ENCODE measurements at places on chromosomes 7 and 10.

DNA sequence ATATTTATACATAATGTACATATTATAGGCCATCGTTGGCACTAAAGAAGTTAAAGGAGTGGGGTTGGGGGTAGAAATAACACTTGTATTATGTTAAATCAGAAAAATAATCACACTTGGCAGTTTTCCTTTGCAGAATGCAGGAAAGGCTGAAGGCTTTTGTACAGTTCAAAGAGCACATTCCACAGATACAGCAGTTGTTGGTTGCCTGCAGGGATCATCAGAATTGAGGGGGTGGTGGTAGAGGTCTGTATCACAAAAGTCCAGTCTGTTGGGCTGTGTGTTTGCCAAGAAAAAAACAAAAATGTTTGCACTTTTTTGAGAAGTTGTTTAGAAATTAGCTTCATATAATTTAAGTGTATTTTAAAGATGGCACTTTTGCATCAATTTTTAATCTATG is 231.8 kb upstream of the FOXP2 start:
- no peak for DNase-seq

GRCh38 chr10:35926846-35927245 is 284.8 kb upstream of the FZD8 start:
- DNase-seq: no peak

DNA sequence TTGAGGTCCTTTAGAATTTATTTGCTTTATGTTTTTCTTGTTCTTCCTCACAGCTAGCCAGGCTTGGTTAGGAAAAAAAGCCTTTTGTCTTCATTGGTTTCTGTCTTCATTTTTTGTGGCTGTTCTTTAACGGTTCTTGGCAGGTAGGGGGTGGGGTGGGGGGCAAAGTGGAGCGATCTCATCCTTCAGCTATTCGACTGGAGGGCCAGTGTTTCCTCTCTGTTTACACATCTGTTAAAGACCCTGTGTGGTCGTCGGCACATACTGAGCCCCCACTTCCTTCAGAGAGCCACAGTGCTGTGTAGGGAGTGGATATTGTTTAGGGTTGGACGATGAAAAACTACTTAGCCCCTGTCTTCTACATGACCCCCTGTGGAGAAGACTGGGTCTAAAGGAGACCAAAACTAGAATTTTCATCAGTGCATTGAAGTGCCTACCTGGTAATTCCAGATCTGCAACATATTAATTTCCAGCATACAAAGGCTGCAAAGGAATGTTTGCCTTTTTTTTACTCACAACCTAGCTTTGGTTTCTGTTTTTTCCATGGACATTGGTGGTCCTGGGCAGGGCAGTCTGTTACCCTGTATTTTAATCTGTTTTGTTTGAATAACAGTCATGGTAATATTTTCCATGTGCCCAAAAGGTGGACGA is 29.0 kb downstream of the PRPF18 start:
- no peak for DNase-seq

DNA sequence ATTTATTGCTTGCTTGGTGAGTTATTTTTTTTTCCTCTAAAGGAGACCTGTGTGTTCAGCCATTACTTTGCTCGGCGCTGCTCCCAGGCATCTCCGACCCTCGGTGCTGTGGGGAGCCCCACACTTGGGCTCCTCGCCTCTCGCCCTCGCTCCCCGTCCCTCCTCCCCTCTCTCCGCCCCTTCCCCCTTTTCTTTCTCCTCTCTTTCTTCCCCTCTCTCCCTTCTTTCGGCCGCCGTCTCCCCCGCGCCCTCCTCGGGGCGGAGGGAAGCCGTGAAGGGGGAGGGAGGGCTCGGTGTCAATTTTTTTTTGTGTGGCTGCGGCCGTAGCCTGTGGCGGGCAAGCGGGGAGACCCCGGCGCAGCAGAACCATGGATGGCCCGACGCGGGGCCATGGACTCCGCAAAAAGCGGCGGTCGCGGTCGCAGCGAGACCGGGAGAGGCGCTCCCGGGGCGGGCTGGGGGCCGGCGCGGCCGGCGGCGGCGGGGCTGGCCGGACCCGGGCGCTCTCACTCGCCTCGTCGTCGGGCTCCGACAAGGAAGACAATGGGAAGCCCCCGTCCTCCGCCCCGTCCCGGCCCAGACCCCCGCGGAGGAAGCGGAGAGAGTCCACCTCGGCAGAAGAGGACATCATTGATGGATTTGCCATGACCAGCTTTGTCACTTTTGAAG is 1.1 kb downstream of the AUTS2 start:
- no peak for DNase-seq

GRCh38 chr10:97230146-97230545 is 44.4 kb upstream of the SLIT1 start:
- no peak for DNase-seq

- no peak for DNase-seq
These were observed 60.7 kb downstream of the ZRANB1 start for GRCh38 chr10:125002423-125003145.

DNA sequence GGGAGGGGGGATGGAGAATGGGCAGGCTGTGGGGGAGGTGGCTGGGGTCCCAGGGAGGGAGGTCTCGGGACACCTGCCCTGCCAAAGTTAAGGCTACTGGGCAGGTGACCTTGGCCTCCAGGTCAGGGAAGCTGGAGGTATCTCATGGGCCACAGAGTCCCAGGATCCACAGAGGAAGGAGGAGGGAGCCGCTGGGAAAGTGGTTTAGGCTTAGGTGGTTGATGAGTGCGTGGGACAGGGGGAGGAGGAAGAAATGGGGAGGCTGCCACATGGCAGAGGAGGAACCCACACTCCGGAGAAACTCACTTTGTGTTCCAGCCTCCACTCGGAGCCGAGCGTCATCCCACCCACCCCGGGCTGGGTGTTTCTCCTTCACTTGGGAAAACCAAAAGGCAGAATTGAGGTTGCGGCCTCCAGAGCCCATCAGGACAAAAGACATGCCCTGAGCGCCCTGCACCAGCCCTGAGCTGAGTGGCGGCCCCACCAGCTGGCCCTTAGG is 46.1 kb downstream of the ASB13 start:
- no peak for DNase-seq

- DNase-seq: no peak
These were observed 41.6 kb downstream of the TEX36 start for GRCh38 chr10:125641398-125641797.

GRCh38 chr7:155346285-155346684 is 48.6 kb downstream of the INSIG1 start:
- no peak for DNase-seq

DNA sequence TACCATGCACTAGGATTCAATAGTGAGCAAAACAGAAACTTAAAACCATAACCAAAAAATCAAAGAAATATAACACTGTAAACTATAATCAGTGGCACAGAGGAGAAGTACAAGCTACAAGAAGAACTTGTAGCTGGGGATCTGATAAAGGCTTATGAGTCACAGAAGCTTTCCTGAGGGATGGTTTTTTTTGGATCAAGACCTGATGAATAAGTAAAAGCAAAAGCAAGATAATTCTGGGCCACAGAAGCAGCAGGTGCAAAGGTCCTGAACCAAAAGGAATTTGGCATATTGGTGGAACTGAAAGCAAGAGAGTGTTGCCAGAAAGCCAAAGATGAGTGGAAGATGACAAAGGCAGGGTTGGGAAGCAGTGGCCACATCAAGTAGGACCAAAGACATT is 37.4 kb upstream of the BET1 start:
- no peak for DNase-seq

DNA sequence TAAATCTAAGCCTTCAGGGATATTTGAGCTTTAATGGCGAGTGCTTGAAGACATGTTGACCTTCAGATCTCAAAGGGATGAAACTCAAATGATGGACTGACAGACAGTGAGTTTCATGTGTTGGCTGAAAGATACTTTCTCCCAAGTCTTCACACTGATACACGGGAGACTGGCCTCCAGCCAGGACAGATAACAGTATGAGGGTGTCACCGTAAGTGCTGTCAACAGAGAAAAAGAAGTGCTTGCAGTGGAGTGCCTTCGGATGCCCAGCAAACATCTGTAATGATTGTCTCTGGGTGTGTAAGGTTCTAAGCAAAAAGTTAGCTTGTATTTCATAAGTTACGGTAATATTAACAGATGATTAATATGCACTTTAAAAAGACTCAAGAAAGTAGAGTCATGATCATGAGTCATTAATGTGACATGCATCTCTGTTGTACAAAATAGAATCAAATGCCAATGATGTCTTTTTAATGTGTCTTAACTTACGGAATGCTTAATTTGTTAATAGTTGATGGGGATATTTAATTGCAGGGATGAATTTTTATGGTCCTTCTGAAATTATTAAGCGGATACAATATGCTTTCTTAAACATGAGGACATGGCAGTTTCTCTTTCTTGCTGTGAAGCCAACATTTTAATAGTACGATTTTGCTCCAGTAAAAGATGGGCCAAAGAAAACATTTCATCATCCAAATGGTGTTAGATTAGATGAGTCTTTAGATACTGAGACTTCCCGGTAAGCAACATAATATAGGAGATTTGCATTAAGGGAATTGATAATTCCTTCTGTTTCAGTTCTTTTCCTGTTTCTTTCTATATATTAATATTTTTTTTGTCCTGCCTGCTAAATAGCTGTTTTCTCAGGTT is 292.5 kb downstream of the GALNT17 start:
- no peak for DNase-seq

DNA sequence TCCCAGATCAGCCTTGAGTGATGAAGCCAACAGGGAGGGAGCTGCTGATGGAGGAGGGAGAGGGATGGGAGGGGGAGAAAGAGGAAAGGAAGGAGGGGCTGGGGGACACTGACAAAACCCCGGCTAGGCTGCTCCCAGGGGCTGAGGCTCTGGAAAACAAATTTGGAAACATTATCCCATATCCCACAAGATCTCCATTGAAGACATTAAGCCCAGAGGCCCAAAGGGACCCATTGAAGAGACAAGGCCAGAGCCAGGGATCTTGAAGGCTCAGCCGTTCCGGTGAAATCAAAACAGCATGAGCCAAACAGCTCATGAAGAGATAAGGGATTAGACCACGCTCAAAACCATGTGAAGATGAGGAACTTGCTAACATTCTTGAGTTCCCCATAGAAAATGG is 184.3 kb upstream of the ITGB1 start:
- no peak for DNase-seq

DNA sequence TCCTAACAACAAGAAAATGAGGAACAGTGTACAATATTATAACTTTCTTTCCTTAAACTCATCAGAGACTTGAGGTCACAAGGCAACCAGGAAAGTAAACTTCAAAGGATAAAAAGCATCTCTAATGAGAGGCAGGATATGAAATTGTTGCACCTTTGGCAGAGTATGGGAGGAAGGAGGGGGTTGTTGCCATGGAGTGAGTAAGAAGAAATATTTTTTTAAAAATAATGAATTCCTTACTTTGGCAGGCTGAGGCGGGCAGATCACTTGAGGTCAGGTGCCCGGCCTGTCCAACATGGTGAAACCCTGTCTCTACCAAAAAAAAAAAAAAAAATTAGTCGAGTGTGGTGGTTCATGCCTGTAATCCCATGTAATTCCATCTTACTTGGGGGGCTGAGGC is 21.1 kb upstream of the CHN2 start:
- DNase-seq: no peak

DNA sequence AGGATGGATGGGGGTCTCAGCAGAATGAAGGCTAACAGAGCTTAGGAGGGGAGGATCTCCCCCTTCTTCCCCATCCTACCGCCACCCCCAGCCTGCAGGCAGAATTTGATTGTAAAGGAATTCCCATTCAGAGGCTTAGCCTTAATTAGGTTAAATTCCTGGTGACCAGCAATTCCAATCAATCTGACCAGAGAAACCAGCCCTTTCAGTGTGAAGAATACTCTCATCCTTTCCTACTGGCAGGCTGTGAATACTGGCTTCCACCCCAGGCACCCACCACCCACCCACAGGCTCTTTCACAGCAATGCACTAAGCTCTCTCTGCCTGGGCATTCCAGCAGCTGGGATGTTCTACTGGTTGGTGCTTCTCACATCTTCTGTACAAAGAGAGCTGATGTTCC is 137.9 kb upstream of the LYZL1 start:
- no peak for DNase-seq

DNA sequence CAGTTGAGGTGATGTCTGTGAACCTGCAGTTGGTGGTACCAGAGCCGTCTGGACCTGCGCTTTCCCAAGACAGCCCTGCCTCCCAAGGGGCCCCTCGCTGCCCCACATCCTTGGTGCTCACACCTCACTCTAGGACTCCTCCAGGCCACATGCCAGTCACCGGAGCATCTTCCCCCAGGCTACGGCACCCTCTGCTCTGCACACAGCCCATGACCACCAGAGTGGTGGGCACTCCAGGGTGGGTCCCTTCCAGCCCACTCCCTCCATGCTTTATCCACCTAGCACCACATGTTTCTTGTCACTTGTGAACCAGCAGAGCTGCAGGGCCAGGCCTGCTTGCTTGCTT is 183.7 kb upstream of the SH2B2 start:
- DNase-seq: no peak

Measured in KG1 (cell line).